ENCODE measurements at places on chromosomes 7 and 10.
A peak's percentile ranks its signal among the peaks of the same experiment; 100 is the strongest.

GRCh38 chr7:25832456-25832855, 319.5 kb upstream of the NFE2L3 start:
- no peak for DNase-seq

- no peak for DNase-seq
Measured at GRCh38 chr10:103836861-103837260, 18.5 kb downstream of the SH3PXD2A start.

GRCh38 chr7:149625947-149626392, 128.4 kb upstream of the ZNF746 start:
- DNase-seq = no peak

DNA sequence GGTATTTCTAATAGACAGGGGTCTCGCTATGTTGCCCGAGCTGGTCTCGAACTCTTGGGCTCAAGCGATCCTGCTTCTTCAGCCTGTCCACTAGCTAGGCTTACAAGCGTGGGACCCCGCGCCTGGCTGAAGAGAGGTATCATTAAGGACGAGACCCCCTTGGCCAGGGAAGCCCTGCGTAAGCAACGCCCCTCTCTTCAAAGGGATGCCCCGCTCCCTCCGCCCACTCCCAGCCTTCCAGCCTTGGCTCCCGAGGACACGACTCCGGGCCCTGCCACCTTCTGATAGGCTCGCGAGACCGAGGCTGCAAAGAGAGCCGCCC, 220 bp upstream of the ZKSCAN5 start:
- peak; percentile 99 for DNase-seq

- DNase-seq = no peak
Measured at GRCh38 chr10:19668116-19668515, 148.1 kb upstream of the PLXDC2 start.

GRCh38 chr10:8312781-8313180, 258.3 kb downstream of the GATA3 start:
- no peak for DNase-seq

DNA sequence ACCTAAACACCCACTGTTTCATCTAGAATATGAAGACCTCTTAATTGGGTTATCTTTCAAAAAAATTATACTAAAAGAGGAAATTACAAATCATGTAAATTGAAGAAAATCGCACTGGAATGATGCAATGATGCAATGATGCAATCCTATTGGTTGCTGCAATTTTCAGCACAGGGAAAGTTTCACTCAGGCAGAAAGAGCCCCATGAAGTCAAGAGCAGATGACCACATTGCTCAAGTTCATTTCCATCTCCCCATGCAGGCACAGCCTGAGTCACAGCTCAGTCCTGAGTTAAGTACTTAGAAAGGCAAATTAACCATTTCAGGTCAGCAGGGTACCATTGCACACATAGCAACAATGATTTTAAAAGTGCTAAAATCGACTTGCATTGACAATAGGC, 180.3 kb upstream of the MYO3A start:
- DNase-seq = no peak

DNA sequence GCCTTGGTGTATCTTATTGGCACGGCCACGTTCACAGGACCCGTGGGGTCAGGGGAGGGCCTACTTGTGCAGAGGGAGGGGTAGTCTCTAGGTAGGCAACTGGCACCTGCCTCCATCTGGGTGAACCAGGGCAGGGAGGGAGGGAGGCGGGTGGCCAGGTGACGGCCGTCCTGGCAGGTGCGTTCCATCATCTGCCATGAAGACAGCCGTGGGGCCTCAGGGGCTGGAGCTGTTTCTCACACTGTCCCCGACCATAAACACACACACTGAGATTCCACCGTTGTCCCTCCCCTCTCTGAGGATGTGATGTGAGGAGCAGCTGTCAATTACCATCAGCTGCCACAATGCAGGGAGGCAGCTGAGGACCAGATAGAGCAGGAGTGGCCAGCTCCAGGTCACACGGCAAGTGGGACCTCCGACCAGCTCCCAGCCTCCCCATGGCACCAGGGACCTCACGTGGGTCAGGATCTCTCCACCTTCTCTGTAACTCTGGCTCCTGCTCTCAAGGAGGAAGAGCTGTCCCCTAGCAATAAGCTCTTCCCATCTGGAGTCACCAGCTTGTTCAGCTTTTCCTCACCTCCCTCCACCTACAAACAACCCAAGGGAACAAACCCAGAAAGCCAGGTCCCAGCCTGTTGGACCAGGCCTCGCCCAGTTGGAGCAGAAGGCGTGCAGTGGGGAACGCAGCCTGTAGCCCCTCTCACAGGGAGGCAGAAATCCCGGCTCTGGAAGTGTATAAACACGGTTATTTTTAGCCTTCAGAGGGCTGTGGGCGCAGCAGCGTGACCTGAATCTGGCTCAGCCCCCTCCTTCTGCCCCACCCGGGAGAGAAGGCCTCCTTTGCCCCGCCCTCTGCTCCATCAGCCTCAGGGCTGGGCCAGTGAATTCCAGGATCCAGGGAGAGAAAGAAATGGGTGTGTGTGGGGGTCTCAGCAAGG, 33.1 kb downstream of the ZMIZ1 start:
- DNase-seq = peak; percentile 73

- DNase-seq = no peak
Measured at GRCh38 chr7:92631067-92631849, 41.1 kb upstream of the FAM133B start.

DNA sequence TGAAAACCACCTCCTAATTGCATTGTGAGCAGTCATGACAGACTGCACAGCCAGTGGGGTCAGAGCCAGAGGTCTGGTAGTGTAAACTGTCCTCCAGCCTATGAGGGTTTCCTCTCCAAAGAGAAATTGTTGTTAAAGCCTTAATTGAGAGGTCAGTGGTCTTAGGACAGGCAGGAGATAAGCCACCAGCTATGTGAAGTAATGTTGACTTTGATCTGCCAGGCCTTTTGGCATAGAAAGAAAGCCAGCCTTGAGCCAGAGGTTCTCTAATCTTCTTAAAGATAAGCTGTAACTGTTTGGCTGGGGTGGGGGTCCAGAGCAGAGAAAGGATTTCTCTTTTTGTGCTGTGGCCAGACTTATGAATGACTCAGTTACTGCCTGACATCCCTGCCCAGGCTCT, 248.4 kb downstream of the WDR11 start:
- no peak for DNase-seq

GRCh38 chr10:101022967-101023705, 7.8 kb downstream of the PDZD7 start:
- no peak for DNase-seq

GRCh38 chr7:24964191-24964590, 15.8 kb downstream of the OSBPL3 start:
- no peak for DNase-seq

GRCh38 chr10:43231523-43232078, 35.3 kb downstream of the RASGEF1A start:
- peak; percentile 86 for DNase-seq

DNA sequence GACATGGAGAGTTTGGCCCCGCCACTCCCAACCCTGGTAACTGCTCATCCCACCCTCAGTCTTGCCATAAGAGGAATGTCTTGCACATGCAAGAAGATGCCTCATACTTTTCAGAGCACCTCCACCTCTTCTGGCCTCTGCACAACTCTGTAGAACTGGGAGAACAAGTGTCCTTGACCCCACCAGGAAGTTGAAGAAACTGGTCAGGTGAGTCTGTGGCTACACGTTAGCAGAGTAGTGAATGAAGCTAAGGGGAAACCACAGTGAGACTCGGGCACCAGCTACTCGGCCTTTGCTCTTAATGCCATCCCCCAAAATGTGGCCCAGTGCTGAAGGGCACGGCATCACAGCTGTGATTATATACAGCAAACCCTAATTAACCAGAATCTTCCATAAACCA, 110.1 kb downstream of the ARID5B start:
- DNase-seq = no peak

GRCh38 chr10:101364721-101365120, 10.8 kb downstream of the BTRC start:
- DNase-seq = no peak

DNA sequence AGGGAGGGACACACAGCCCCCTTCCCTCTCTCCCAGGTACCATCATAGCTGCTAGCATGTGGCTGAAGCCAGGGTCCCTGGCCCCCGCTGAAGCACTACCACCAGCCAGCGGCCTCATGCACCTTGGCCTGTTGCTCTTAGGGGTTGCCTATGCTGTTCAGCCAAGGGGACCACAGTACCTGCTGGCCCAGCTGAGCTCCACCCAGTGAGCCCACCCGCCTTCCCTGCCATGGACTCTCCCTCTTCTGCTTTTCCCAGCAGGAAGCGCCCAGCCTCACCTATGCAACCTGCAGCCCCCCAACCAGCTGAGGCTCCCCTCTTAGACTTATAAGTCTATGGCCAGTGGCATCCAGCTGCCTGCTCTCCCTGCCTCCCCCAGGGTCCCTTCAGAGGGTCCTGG, 8.7 kb upstream of the MTPAP start:
- peak; percentile 71 for DNase-seq

- DNase-seq = no peak
Measured at GRCh38 chr7:152203095-152203494, 177.6 kb downstream of the GALNT11 start.

- DNase-seq = no peak
Measured at GRCh38 chr7:88615336-88615735, 144.2 kb upstream of the ZNF804B start.

- no peak for DNase-seq
Measured at GRCh38 chr7:78095549-78095948, 297.0 kb downstream of the PHTF2 start.

DNA sequence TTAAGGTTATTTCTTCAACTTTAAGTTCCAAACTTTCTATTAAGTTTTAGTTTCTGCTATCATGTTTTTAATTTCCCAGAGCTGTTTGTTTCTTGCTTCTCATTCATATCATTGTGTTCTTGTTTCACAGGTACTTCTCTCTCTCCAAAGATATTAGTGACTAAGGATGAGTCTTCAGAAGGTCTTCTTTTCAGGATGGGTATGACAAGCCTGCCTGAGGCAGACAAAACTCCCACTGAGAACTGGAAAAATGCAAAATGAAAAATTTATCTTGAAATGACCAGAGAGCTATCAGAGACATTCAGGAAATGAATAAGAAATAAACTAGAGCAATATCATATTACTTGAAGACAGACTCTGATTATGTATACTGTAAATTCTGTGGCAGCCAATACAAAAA, 110.8 kb upstream of the EGFR start:
- DNase-seq = no peak

DNA sequence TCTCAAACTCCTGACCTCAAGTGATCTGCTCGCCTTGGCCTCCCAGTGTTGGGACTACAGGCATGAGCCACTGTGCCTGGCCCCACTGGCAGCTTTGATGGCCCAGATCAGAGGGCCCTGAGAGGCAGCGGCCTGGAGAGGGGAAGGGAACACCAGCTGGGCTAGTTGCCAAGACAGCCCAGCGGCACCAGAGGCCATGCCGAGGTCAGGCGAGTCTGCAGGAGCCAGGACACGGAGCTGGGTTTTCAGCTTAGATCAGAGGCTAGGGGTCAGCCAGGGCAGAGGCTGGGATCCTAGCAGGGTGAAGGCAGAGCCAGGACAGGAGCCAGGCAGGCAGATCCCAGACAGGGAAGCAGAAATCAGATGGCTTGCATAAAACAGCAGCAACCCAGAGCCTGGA, 92.9 kb downstream of the MYL10 start:
- no peak for DNase-seq

GRCh38 chr7:110003827-110004226, 1087.1 kb upstream of the LRRN3 start:
- DNase-seq = no peak

DNA sequence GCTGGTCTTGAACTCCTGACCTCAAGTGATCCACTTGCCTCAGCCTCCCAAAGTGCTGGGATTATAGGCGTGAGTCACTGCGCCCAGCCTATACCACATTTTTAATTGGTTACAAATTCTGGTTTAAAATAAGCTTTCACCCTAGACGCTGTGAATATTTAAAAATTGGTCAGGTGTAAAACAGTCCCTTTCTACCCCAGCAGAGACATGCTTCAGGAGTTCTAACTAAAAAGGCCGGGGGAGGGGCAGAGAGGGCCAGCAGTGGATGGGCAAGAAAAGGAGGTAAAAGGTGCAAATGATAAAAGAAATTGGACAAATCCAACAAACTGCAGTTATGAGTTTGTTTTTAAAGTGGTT, 70.0 kb downstream of the WAPL start:
- DNase-seq = no peak

DNA sequence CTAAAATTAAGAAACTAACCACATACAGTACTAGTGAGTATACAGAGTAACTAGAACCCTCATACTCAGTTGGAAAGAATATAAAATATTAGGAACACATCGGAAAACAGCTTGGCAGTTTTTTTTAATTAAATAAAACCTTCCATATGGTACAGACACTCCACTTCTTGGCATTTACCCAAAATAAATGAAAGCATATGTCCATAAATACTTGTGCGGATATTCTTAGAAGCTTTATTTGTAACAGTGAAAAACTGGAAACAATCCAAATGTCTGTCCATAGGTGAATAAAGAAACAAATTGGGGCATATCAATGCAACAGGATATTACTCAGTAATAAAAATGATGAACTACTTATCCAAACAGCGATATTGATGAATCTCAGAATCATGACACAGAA, 410.0 kb downstream of the HTR7 start:
- DNase-seq = no peak

DNA sequence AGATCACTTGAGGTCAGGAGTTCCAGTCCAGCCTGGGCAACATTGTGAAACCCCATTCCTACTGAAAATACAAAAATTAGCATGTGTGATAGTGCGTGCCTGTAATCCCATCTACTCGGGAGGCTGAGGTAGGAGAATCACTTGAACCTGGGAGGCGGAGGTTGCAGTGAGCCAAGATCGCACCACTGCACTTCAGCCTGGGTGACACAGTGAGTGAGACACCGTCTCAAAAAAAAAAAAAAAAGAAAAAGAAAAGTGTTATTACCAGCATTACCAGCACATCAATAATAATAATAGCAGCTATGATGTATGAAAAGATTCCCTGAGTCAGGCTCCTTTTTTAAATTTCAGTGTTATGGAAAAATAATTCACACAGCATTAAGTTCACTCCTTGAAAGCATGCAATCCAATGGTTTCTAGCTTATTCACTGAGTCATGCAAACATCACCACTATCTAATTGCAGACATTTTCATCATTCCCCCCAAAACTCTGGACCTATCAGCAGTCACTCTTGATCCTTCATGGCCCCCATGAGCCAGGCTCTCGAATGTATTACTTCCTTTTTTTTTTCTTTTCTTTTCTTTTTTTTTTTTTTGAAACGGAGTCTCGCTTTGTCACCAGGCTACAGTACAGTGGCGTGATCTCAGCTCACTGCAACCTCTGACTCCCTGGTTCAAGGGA, 228.4 kb downstream of the FANK1 start:
- DNase-seq = no peak

DNA sequence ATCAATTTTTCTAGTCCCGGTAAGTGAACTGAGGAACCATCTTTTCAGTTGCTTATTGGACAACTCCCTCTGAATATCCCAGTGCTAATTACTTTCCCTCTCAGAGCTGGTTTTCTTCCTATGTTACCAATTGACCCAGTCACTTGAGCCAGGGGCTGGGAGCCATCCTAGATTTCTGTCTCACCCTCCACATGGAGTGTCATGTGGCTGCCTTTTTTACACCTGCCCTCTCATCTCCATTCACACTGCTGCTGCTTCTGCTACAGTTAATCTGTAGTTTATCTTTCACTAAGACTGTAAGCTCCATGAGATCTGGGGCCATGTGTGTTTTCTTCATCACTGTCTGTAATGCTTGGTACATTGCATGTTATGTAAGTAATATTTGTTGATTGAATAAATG, 35.8 kb downstream of the VCL start:
- DNase-seq = no peak
